ENCODE measurements at places on chromosomes 12 and 14. TPM values are rescaled to one million over a fixed set of nuclear protein-coding genes. Genes with fewer than 3 reads are reported as not detected.
A peak's percentile ranks its signal among the peaks of the same experiment; 100 is the strongest.

- DNase-seq: no peak
These were observed 1.5 kb downstream of the MLH3 start for GRCh38 chr14:75049731-75050201.

Gene GAS2L3
- 15.8 TPM for total RNA-seq

DNA sequence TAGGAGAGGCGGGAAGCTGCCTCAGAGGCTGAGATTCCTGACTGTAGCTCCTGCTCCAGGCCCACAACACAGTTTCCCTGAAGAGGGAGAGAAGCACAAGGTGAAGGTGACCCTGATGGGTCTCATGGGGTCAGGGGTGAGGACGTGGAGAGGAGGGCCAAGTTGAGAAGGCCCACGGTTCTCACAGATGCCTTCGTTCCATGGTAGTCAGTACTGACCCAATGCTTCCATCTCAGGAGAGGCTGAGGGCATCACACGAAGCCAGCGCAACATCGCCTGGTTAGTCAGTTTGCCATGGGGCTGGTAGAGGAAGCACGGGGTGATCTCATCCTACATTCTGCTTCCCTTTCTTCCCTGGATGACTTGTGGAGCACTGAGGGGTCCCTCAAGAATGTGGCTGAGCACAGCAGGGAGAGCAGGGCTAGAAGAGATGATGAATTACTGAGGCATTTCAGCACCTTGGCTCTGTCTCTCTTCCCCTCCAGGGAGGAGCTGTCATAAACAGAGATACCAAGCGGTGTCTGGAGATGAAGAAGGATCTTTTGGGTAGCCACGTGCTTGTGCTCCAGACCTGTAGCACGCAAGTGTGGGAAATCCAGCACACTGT lies 51.9 kb downstream of the GALNT8 start:
- DNase-seq: no peak

DNA sequence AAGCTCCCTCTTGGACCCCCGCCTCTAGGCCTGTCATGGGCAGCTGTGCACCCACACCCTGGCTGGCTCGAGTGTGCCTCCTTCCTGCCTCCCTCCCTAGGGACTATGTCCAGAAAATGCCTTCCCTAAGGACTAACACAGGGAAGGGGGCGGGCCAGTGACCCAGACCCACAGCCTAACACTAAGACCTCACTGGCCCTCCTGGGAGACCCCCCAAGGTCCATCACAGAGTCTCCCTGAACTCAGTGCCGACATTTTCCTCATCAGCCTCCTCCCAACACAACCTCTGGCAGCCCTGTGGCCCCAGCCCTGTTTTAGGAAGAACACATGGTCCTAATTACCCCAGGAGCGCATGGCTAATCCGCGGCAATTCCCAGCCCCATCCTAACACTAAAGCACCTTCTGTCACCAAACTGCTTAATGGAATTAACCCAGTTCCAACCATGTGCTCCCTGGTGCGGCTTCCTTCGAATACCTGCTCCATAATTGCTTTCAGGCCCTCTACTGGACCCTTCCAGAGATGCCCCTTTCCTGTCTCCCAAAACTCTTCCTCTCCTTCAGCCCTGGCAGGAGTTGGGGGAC lies 5.6 kb downstream of the MSI1 start:
- DNase-seq: no peak

GRCh38 chr12:3882406-3882805 lies 9.2 kb upstream of the PARP11 start:
- no peak for DNase-seq

Gene DEPDC4
- 3.4 TPM for total RNA-seq

DNA sequence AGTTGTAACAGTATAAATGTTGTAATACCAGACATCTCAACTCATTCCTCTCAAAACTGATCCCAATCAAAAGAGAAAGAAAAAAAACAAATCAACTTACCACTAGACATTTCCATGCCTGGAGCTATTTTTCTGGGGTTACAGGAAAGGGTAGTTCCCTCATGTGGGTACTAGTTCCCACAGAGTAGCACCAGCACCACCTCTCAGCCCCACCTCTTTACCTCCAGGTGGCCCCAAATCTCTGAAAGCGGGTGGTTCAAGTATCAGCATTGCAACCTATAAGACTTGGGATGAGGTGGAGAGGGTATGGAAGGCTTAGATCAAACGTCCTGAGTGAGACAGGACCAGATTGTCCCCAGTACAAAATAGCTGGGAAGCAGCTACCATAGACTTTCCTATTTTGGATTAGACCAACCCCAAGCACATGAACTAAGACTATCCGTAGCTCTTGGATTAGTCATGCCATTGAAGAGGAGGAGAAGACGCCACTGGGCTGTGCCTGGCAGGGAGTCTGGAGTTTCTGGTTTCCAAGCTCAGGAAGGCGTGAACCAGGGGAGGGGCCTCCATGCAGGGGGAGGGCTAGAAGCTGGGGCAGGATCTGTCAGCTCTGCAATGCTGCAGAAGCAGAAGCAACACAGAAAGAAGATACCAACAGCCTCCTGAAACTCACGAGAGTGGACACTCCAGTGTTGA lies at the start of gene SLC39A2:
SLC39A2 (plus strand) TSS at position 620 of the 693 bp plus-strand sequence. CDS start 154 bp downstream, outside the sequence.
- peak; percentile 75 for DNase-seq

Gene MANSC4
- not detected for total RNA-seq

Gene DPF3
- not detected for total RNA-seq

DNA sequence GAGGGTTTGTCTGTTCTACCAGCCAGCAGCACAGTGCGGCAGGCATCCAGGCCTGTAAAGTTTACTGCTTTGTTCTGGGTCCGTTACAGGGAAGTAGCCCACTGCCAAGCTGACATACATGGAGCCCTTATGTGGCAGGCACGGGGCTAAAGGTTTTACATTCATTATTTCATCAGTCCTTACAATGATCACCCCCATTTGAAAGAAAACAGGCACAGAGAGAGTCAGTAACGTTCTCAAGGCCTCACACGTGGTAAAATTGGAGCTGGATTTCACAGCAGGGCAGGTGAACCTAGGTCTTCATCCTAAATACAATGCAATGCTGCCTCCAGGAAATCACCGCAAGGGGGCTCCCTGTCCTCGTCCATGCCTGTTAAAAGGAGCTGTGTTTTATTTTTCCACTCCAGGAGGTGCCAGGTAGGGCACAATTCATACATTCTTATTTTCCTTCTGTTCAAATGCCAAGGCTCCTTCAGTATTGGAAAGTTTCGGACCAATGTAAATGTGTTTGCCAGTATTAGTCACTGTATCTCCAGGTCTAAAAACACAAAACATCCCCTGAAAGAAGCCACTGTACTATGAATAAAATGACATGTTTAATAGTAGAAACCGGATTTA lies 172.2 kb upstream of the GZMB start:
- peak; percentile 81 for DNase-seq

- no peak for DNase-seq
These were observed 12.2 kb downstream of the RPS6KA5 start for GRCh38 chr14:91048265-91048664.

- no peak for DNase-seq
These were observed 194.8 kb upstream of the SEL1L start for GRCh38 chr14:81728447-81728846.

- DNase-seq: no peak
These were observed 612.7 kb upstream of the ATP2B1 start for GRCh38 chr12:90321369-90321768.

Gene RASSF9
- 0.04 TPM for total RNA-seq

Gene GARIN6
- not detected for total RNA-seq

DNA sequence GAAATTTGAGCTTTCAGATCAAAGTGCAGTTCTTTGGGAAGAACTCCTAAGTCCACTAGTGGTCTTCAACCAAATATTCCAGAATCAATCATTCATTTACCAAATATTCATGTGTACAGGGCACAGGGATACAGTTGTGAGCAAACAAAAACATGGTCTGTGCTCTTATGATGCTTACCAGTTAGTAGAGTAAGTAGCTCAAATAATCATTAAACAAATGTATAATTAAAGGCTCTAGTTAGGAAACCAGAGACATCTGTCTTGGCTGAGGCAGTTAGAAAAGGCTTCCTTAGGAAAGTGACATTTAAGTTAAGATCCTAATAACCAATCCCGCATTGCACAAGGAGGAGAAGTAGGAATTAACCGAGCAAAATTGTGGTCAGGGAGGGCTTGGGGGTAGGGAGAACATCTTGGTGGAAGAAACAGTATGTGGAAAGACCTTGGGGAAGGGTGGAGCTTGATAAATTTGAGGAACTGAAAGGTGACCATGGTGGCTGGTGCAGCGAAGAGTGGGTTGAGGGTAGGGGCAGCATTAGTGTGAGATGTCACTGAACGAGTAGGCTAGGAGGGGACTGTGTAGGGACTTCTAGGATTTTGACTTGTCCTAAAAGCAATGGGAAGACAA lies 40.0 kb downstream of the PEBP1 start:
- no peak for DNase-seq

Gene TC2N
- 16.2 TPM for total RNA-seq

Gene SIX1
- total RNA-seq: 0.17 TPM

GRCh38 chr14:91888641-91889476 lies 21.5 kb upstream of the TC2N start:
- no peak for DNase-seq

- no peak for DNase-seq
These were observed 78.8 kb upstream of the SLC38A4 start for GRCh38 chr12:46904406-46905238.

Gene MYH6
- 0.13 TPM for total RNA-seq

- no peak for DNase-seq
These were observed 14.9 kb downstream of the ITGA7 start for GRCh38 chr12:55692631-55693322.

Gene FAM186B
- total RNA-seq: 0.46 TPM

Gene BIN2
- total RNA-seq: not detected

DNA sequence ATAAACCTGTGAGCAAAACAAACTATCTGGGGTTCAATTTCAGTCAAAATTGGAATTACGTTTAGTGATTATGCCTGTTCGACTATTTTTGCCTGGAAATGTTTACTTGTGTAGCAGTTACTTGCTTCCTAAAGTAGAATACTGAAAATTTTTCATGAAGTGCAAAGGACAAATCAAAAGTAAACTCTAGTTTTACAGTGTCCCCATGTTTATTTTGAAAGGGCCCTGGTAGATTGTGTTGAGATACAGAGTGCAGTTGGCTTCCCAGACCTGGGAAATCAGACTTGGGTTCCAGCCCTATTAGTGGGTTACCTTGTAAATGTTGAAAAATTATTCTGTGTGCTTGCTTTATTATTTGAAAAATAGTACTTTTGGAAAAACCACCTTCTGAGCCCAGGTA lies 17.3 kb downstream of the KLRB1 start:
- no peak for DNase-seq

GRCh38 chr12:28486521-28486920 lies 296.3 kb downstream of the CCDC91 start:
- no peak for DNase-seq

Gene LTBR
- total RNA-seq: 3.4 TPM

GRCh38 chr14:37623971-37624370 lies 28.5 kb downstream of the TTC6 start:
- no peak for DNase-seq

DNA sequence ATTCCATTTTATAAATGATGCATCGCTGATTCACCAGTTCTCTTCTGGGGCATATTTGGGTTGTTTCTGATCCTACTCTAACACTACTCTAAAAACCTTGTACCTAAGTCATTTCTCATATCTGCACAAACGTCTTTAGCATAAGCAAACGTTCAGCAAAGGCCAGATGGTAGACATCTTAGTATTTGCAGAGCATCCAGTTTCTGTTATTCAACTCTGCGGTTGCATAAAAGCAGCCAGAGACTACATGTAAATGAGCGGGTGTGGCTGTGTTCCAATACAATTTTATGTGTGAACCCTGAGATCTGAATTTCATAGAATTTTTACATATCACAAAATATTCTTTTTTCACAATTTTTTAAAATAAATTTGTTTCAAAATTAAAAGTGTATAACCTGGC lies 22.8 kb upstream of the MMP17 start:
- no peak for DNase-seq

- no peak for DNase-seq
These were observed 13.9 kb downstream of the MFAP5 start for GRCh38 chr12:8648576-8649205.

DNA sequence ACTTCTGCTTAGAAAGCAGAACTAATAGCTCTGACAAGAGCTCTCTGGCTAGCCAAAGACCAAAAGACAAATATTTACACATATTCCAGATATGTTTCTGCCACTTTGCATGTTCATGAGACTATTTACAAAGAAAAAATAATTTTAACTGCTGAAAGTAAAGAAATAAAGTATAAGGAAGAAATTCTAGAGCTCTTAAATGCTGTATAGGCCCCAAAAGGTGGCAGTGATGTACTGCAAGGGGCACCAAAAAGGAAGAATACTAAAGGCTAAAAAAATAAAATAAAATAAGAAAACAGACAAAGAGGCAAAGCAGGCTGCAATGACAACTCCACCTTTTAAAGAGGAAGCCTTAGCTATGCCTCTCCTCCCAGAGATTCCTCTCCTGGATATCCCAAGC lies 23.0 kb downstream of the KLRK1 start:
- DNase-seq: no peak

Gene IRAK3
- total RNA-seq: 0.29 TPM

DNA sequence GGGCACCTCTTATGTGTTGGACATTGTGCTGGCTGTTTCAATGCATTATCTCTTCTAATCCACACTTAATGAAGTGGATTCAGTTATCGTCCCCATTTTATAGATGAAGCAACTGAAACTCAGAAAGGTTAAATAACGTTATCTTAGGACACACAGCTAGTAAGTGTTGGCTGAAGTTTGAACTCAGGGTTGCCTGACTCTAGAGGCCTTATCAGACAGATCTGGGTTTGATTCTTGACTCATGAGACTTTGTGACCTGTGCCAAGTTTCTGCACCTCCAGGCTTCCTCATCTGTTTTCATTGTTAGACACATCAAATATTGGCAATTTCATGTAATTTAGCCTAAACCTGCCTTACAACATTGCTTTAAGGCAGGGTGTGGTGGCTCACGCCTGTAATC lies 18.2 kb upstream of the IRF2BPL start:
- DNase-seq: no peak

GRCh38 chr12:131065279-131065678 lies 111.6 kb downstream of the ADGRD1 start:
- DNase-seq: peak; percentile 25

Gene PXMP2
- total RNA-seq: 17.8 TPM

Gene NKX2-1
- total RNA-seq: not detected

DNA sequence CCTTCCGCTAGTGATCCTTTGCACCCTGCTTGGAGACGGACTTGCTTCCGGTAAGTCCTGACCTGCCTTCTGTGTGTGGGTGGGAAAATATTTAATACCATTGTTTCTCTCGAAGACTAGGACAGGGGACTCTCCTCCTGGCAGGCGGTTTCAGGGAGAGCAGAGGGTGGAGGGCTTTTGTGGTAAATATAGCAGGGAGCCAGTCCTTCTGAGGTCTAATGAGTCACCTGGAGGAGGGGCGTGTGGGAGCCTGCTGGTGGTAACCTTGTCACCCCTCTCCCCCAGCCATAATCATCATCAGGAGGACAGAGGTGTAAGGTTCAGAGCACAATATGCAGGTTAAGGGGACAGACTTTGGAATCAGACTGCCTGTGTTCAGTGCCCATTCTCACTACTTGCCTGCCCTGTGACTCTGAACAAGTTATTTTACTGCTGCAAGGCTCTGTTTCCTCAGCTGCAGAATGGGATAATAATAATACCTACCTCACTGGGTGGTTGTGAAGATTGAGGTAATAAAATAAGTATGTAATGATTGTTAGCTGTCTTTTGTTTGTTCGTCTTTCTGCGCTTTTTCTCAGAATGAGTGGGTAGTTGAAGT lies 47.4 kb downstream of the SUSD6 start:
- DNase-seq: no peak

GRCh38 chr14:77059276-77059915 lies 30.9 kb upstream of the IRF2BPL start:
- peak; percentile 86 for DNase-seq

GRCh38 chr12:104888892-104889291 lies 69.2 kb downstream of the SLC41A2 start:
- DNase-seq: no peak

Gene CAPZA3
- total RNA-seq: not detected

Gene PHC1
- 558 TPM for total RNA-seq

Data from H9 (cell line).